Colonic mucosa (tissue), 4 donors: ENCODE measurements at places on chromosomes 2 and 18. TPM values are rescaled to one million over a fixed set of nuclear protein-coding genes. Genes with fewer than 3 reads are reported as not detected.

DNA sequence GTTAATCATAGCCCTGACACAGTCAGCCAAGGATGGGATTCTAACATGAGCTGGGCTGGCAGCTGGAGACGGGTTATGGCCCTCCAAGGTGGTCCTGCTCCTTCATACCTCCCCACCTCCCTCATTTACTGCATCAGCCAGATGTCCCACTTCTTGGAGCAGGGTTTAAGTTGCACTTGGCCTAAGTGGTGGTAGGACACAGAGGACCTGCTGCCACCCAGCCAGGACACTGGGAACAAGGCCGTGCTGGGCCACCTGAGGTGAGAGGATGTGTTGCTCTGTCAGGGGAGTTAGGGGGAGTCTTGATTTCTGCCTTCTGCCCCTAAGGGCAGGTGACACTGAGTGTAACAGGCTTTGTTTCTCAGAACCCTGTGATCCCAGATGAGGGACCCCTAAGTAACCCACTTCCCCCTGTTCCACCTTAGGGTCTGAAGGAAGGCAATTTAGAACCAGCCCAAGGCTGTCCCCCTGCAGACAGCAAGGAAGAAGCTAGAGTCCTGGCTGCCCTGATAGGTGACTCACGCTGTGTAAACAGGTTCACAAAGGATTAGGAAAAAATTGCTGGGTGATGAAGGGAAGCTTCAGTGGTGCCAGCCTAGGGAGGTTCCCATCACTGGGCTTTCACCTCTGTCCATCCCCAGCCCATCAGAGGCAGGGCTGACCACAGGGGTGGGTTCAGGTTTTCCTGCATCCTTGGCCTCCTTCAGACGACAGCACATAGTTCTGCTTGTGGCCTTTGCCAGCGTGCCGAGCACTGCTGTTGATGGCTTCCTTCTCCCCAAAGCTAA lies 114.3 kb upstream of the MCFD2 start:
- H3K4me3 ChIP-seq, result no peak overlapping the region
- no peaks in the 10 kb centered on the region for H3K27me3 ChIP-seq
- DNase-seq, result no peak
- no peaks in the 10 kb centered on the region for H3K36me3 ChIP-seq
- no peak overlapping the region for H3K27ac ChIP-seq
- H3K4me1 ChIP-seq, result peaks cover 6% of the 10 kb centered on the region

The ELOA2 gene
- not detected for total RNA-seq

DNA sequence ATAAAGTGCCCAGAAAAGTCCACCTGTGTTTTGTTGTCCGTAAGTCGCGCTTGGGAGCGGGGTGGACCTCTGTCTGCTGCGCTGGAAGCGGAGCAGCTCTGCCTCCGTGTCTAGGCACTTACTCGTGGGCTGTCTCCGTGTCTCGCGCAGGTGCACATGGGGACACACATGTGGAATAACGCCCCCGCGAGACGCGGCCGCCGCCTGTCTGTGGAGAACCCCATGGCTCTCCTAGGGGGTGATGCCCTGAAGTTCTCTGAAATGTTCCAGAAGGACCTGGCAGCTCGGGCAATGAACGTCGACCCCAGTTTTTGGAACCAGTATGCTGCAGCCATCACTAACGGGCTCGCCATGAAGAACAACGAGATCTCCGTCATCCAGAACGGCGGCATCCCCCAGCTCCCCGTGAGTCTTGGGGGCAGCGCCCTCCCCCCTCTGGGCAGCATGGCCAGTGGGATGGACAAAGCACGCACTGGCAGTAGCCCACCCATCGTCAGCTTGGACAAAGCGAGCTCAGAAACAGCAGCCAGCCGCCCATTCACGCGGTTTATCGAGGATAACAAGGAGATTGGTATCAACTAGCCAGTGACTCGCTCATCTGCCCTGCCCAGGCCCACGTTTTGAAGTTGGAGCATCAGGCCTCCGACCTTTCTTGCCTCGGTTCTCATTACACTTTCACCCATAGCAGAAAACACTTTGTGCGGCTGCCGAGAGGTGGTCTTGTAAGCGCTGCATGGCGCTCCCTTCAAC lies 17.3 kb downstream of the SALL3 start:
- no peaks in the 10 kb centered on the region for H3K27me3 ChIP-seq
- H3K27ac ChIP-seq, result no peak overlapping the region
- no peak overlapping the region for H3K4me3 ChIP-seq
- no peaks in the 10 kb centered on the region for H3K36me3 ChIP-seq
- no peak for DNase-seq

- H3K36me3 ChIP-seq, result no peaks in the 10 kb centered on the region
- DNase-seq, result no peak
- peaks cover 5% of the 10 kb centered on the region for H3K4me1 ChIP-seq
- H3K4me3 ChIP-seq, result peak overlapping the region; percentile 45
- H3K27me3 ChIP-seq, result peaks cover 10% of the 10 kb centered on the region
Measured at GRCh38 chr18:9709304-9709877, 1.3 kb downstream of the RAB31 start.
